Activated CD4-positive, alpha-beta memory T cell treated with anti-CD3 and anti-CD28 coated beads, Interleukin-2, amount 10 ng/mL, durations not matched to agents 7 days and 5 days (primary cell): ENCODE measurements at places on chromosomes 6 and 20. TPM values are rescaled to one million over a fixed set of nuclear protein-coding genes. Genes with fewer than 3 reads are reported as not detected.

DNA sequence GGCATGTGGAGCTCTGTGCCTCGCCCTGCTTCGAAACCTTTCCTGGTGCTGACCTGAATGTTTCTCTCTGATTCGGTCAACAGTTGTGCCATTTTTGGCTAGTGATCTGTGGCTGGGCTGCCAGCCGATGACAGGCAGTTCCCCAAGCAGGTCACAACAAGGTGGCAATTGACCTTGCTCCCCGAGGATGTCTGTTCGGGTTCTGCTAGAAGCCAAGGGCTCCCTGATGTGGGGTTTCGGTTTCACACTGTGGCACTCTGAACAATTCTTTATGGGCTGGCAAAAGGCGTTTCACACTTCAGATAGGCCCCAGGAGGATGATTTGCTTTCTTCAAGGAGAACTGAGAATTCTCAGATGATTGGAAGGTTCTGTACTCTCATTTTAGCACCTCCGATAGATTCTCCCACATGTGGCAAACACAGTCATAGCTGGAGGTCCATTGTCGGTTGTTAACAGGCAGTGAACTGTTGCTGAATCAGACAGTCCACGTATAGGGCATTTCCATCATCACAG, 135.6 kb downstream of the SLC24A3 start:
- no peak for DNase-seq

DNA sequence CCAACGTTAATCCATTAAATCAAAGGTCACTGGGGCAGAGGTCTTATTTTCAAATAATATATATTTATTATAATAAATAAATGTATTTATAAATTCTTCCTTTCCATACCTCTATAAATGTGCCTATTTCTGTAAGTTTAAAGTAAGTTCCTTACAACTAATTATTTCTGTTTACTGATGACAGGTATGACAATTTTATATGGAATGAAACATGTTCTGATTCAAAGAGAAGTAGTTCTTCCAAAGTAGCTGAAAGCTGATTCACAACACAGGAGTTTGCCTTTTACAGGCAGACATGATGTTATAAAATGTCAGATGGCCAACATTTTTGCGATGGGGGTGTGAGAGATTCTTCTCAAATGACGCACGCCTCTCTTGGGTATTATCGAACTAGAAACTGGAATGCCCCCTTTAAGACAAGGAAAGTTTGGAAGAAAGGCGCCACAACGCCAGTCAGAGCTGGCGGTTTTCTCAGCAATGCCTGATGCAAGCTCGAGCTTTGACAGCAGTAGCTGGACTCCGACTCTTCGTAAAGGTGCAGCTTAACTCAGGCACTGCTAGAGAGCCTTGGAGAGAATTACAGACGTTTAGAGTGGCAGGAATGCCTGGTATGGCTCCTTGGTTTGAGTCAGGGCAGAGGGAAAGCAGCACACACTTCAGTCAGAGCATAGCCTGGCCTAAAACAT, 92.1 kb downstream of the FOXC1 start:
- no peak for DNase-seq

Gene TREML1
- total RNA-seq: not detected

Gene ACOT8
- total RNA-seq: 36.5 TPM

GRCh38 chr6:9332241-9332780, 897.0 kb upstream of the SLC35B3 start:
- DNase-seq: no peak

Gene PI16
- total RNA-seq: 8.5 TPM

GRCh38 chr6:125558907-125559306, 190.5 kb upstream of the HEY2 start:
- DNase-seq: no peak

GRCh38 chr20:41686961-41687360, 68.8 kb upstream of the CHD6 start:
- no peak for DNase-seq

- no peak for DNase-seq
Measured at GRCh38 chr6:151885234-151885633, 77.8 kb downstream of the ESR1 start.

DNA sequence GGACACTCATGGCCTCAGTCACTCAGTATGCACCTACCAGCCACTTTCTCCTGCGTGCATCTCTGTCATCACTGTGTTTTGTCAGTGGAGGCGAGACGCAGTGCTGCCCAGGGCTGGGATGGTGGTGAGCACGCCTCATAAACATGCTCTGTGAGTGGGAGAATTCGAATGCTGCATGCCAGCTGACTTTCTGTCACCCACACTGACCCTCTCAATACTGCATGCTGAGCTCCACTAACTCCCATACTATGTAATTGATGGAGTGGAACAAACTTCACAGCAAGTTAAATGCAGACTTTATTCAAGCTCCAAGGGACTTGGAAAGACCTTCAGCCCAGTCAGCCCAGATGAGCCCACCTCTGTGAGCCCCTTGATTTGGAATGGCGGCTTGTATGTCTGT, 22.7 kb upstream of the GGTLC1 start:
- DNase-seq: no peak

Gene RGS17
- not detected for total RNA-seq
